HuH-7 (cell line): ENCODE measurements at places on chromosomes 1 and 21.

GRCh38 chr1:22838965-22839364 is 128.3 kb downstream of the EPHB2 start:
- DNase-seq = no peak

DNA sequence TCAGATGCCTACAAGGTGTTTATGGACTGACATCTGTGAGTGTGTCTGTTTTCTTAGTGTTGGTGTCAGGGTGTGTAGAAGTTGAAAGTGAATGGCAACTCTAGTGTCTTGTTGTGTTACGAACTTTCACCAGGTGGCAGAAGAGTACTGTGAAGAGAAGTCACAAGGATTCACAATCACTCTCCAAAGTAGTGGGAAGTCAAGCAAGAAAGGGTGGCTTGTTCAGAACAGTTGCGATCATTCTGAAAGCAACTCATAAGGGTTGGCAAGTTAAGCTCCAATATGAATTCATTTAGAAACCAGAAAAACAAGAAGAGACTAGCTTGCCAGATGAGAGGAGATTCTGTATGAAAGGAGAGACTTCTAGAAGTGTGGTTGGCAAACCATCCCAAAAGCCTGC is 86.1 kb downstream of the FASLG start:
- DNase-seq = peak; percentile 36

DNA sequence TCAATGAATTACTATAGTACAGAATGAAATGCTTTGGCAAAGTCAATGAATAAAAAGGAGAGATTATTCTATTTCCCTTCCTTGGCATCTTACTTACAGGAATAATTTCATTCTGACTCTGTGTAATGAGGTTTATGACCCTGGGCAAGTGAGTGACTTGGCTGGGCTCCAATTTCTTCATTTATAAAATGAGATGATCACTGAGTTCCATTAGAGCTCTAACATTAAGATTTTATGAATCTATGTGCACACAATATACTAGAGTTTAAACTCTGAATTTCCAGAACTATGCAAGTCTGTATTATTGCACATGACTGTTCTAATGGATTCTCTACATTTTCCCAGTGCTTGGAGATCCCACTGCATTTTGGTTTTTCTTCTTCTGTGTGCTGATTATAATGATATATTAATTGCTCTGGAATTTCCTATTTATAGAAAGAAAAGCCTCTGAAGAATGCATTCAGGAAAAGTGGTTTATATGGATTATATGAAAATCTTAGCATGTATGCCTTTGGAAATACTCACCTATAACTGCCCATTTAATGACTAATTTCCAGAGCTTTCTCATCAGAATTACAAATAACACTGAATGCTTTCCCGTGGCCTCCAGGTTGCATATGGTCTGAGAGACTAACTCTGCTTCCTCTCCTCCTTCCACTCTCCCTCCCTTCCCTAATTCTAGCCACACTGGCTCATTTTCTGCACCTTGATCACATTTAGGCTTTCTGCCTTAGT is 97.4 kb upstream of the CHRM3 start:
- DNase-seq = no peak

GRCh38 chr1:236851871-236852270 is 56.8 kb downstream of the MTR start:
- DNase-seq = no peak

DNA sequence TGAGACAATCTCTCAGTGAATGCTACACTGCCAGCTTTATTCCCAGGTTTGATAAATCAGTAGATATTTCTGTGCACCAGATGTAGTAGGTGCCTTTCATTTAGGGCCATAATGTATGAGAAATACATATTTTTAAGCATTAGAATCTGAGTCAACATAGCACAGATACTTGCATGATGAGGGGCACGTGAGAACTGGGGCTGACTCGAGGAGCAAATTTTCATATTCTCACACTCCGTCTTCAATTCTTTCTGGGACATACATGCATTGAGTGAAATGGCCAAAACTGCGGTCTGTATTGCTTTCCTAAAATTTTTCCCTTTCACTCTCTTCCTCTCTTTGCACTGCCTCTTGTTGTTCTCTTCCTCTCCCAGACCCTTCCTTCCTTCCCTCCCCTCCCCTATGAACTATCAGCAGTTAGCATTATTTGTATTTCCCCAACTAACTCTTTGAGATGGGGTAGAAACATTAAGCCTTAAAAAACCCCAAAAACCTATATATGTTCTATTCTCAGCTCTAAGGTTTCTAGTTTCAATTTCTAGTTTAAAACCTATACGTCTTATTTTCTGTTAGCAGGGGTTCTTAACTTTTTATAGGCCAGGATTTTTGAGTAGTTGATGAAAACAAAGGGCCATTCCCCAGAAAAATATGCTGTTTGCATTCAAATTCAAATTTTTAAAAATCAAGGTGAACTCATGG is 289.1 kb downstream of the PTBP2 start:
- DNase-seq = no peak

- DNase-seq = no peak
Measured at GRCh38 chr1:219699870-219700269, 87.0 kb upstream of the ZC3H11B start.

DNA sequence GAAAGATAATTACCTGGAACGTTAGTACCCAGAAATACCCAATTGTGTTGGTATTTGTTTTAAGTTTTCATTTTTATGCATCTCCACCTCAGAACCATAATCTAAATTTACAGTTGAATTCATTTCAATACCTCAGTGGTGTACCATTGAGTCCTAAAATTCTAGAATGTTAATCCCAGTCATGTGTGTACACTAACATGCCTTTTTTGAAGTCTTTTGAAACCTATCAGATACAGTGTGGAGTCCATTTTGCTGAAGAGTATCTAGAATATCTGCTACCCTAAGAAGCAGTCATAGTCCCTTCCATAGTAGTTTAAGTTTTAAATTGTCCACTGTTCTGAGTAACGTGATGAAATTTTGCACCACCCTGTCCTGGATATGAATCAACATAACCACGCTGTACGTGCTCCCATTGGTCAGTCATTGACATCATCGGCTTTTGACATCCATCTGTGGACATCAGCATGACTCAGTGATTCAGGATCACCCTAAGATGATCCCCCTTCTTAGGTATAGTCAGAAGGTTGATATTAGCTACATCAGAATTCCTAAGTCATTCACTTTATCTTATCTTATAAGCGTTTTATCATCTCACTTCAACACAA is 7.5 kb upstream of the ASH1L start:
- DNase-seq = no peak

DNA sequence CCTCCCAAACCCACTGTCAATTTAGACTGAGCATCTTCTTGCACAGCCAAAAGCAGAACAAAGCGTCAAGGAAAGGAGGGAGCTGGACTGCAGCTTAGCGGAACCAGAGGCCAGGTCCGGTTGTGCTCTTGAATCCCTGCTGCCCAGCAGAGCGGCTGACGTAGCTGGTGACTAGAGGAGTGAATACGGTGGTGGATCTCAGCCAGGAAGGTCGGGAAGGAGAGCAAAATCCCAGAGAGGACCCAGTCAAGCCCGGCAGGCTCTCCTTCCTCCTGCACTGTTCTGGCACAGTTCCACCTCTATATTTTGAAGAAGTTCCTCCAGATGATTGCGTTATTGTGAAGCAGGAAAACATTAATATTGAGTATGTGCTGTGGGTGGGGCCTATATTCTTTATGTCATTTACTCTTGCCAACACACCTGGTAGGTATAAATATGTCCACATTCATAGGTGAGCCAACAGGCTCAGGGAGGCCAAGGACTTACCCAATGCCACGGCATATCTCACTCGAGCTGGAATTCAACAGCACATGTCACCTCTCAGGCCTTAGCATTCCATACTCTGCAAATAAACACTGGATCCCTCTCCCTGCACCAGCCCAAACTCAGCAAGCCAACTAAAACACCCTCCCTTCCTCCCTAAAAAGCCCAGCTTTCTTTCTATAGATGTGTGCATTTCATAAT is 23.6 kb upstream of the ABCB10 start:
- no peak for DNase-seq

GRCh38 chr21:26739189-26739588 is 106.0 kb downstream of the ADAMTS1 start:
- no peak for DNase-seq

GRCh38 chr1:118995312-118996016 is 7.3 kb upstream of the TBX15 start:
- no peak for DNase-seq

- DNase-seq = no peak
Measured at GRCh38 chr1:118147522-118147921, 37.5 kb downstream of the SPAG17 start.

GRCh38 chr1:40951943-40952743 is 27.4 kb upstream of the CTPS1 start:
- peak; percentile 82 for DNase-seq

DNA sequence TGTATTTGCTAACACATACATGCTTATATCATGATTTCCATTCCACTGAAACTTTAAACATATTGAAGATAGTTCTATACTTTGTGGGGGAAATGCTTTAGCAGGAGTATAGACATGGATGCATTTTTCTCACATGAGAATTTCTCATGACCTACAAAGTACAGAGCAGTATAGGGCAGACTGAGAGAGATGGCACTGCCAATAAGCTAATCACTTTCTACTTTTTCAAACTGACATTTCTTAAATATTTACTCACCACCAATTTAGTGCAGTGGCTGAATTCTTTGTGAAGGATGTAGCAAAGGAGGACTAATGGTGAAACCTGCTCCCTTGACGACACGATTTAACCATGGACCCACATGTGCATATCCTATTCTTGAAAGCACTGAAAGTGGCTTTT is 923.5 kb downstream of the ADGRL2 start:
- DNase-seq = no peak

GRCh38 chr1:75469586-75470173 is 141.2 kb downstream of the SLC44A5 start:
- no peak for DNase-seq

DNA sequence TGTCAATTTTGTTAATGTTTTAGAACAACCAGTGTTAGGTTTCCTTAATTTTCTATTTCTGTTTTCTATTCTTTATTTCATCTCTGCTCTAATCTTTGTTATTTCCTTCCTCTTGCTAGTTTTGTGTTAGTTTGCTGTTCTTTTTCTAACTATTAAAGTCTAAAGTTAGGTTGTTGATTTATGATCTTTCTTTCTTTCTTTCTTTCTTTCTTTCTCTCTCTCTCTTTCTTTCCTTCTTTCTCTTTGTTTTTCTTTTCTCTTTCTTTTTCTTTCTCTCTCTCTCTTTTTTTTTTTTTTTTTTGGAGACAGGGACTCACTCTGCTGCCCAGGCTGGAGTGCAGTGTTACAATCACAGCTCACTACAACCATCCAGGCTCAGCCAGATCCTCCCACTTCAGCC is 17.4 kb upstream of the KLF18 start:
- DNase-seq = no peak
